ENCODE measurements at places on chromosomes 13 and 19.

- no peak for DNase-seq
Measured at GRCh38 chr13:51771418-51772104, 32.4 kb downstream of the DHRS12 start.

- DNase-seq, result no peak
Measured at GRCh38 chr19:10266706-10267105, 4.2 kb upstream of the ICAM1 start.

DNA sequence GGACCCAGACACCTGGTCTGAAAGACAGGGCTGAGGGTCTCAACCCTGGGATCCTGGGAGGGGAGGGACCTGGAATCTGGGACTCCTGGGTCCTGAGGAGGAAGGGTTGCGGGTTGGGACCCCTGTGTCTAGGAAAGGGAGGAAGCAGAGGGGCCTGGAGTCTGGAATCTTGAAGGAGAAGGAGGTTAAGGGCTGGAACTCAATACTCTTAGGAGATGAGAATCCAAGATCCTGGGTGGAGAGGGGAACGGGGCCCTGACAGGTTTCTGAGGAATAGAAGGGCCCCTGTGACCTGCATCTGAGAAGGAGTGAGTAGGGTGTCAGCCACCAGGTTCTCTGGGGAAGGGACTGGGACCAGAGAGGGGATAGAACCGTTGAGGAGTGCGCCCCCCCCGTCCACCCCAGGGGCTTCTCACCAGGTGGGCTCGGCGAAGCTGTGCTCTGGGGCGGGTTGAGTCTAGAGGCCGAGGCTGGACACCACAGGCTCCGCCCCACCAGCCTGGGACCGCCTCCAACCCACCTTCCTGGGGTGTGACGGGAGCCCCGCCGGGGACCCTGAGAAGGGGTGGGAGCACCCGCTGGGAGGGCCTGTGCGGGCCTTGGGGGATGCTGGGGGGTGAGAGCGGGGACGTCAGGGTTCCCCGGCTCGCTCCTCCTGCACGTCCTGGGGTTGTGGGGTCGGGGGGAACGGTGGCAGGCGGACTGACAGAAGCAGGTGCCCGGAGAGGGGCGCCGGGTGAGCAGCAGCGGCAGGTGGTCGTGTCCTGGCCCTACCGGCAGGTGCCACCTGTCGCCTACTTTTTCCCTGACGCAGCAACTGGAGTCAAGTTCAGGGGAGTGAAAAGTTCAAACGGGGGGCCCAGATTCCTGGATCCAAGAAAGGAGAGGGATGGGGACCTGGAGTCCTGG, at the start of gene MAMSTR:
MAMSTR (minus strand) TSS at position 463 of the 909 bp plus-strand sequence. CDS start 694 bp downstream, outside the sequence.
- no peak for DNase-seq

DNA sequence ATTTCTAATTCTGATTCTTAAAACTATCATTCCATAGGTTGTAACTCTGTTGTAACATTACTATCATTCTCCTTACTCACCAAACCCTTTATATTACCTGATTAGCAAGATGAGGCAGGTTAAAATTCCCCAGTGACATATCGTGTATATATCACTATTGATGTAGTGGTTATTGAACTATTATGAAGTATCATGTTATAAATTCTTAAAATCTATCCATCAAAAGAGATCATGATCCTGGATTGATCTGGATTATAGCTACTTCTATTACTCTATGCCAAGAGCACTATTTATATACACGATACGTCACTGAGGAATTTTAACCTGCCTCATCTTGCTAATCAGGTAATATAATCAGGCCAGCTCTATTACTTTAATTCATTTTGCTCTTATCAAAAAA, 533.9 kb downstream of the SLITRK6 start:
- DNase-seq, result no peak

- DNase-seq, result no peak
Measured at GRCh38 chr13:24763596-24764275, at the start of gene RNF17. TSS of gene RNF17 (plus strand) at chr13:24764169. CDS start at chr13:24764204, 35 bp downstream.

- DNase-seq, result no peak
Measured at GRCh38 chr13:50128428-50128931, 113.2 kb downstream of the KCNRG start.

DNA sequence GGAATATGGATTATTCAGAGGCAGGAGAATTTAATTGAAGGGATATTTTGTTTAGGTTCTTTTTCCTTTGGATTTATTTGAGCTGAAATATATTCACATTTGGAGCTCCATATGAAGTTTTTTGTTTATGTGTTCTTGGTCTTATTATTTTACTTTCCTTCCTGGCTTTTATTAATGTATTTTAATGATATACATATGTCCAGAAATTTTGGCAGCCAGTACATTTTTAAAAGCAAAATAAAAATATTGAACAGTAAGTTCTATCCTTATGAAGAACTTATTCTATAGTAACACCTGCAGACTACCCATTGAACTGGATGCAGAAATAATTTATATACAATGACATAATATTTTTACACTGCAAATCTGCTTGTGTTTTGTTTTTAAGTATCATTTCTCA, 323.6 kb downstream of the GPC6 start:
- no peak for DNase-seq

GRCh38 chr13:42592915-42593900, 19.3 kb downstream of the TNFSF11 start:
- DNase-seq, result no peak

- no peak for DNase-seq
Measured at GRCh38 chr19:38890686-38891085, 8.7 kb downstream of the SIRT2 start.

- DNase-seq, result no peak
Measured at GRCh38 chr13:98549728-98550317, 27.1 kb downstream of the STK24 start.

DNA sequence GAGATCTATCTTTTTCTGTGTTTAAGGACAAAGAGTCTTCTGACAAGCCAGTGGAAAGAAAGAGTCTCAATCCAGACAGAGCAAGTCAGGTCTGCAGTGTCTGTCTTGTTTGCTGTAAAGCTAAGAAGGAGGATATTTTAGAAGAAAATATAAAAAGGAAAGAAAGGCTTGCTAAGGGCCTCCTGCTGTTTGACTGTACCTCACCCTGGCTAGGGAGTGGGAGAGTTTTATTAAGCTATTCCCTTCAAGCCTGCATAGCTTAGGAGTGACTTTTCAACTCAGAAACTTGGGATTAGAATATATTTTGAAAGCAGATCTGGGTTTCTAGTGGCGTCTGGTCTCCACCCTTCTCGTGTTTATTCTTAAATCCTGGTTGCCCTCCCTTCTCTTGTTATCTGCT, 460.0 kb downstream of the COG6 start:
- DNase-seq, result no peak

DNA sequence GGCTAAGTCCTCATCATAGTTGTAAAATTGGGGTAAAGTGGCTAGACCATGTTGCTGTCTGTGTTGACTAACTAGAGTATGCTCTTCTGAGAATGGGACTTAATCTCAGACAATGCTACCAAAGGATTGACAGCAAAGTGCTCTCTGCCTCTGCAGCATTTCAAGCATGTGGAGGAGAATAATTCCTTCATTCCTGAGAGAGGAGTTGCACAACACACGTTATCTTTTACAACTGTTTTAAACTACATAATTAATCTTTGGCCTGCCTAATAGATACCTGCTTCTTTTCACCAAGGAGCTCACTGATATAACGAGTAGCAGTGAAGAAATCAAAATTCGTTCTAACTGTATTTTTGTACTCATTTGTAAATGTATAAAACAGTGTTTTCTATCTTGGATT, 2172.2 kb downstream of the PCDH9 start:
- no peak for DNase-seq

GRCh38 chr13:89822467-89822866, 1525.0 kb upstream of the MIR17HG start:
- no peak for DNase-seq

- DNase-seq, result no peak
Measured at GRCh38 chr13:47100214-47100853, 203.5 kb upstream of the HTR2A start.

- DNase-seq, result no peak
Measured at GRCh38 chr19:3725121-3725520, 16.9 kb downstream of the TJP3 start.

DNA sequence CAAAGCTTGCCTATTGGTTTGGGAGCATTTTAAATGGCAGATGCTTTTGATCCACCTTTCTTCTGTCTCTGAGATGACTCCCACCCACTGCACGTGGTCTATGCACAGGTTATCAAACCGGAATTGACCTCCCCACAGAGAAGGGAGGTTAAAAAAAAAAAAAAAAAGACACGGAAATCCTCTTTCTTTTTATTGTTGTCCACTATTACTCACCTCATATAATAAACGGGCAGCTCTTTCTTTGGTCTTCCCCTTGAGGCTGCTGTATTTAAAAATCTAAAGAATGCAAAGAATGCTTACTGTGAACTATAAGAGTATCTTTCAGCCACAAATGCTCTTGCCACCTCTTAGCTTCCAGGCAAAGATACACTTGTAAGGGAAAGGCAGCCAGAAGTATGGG, 329.7 kb downstream of the NDFIP2 start:
- no peak for DNase-seq

DNA sequence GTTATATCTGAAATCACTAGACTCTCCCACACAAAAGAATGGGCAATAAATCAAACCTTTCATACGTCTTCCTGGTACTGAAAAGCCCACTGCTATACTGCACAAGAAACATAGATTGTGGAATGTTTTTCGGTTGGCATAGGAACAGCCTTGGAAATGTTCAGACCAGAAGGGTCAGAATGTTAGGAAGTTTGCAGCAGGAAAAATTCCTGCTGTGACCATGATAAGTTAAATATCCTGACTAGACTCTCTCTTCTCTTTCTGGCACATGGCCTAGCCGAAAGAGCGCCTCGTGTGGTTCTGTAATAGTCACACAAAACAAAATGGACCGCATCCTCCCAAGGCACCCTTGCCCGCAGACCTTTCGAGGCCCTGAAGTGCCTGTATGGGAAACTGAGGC, 427.2 kb downstream of the COG6 start:
- DNase-seq, result no peak

GRCh38 chr19:46063201-46063600, 22.4 kb upstream of the IGFL4 start:
- DNase-seq, result no peak

DNA sequence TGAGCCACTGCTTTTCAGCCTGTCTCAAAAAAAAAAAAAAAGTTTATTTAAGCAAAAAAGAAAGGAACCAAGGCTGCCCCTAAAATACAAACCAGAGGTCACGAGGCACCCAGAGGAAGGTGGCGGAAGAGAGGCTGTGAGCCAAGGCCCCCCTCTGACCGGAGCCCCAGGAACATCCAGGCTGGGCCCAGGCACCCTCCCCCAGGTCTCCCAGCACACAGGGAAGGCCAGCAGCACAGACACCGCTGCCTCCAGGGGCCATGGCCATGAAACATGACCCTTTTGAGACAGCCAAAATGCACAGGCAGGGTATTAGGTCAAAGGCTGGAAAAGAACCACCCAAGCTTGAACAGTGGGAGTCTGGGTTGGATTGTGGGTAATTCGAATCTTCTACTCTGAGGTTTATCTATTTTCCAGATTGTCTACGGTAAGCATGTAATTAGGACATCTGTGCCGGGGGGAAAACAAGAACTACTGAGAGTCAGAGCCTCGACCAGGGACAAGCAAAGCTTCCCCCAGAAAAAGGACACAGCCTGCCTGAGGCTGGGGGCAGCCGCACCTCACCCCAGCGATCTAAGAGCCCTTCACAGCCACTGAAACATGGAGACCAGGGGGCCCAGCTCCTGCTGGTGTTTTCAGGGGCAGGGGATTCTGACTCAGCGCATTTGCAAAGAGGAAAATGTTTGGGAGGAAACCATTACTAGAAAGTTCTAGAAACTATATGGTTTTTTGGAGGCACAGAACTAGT, 8.4 kb downstream of the PEX11G start:
- no peak for DNase-seq

- no peak for DNase-seq
Measured at GRCh38 chr13:105272660-105273631, 1262.5 kb downstream of the EFNB2 start.

- no peak for DNase-seq
Measured at GRCh38 chr13:32059511-32059984, 28.0 kb downstream of the FRY start.

DNA sequence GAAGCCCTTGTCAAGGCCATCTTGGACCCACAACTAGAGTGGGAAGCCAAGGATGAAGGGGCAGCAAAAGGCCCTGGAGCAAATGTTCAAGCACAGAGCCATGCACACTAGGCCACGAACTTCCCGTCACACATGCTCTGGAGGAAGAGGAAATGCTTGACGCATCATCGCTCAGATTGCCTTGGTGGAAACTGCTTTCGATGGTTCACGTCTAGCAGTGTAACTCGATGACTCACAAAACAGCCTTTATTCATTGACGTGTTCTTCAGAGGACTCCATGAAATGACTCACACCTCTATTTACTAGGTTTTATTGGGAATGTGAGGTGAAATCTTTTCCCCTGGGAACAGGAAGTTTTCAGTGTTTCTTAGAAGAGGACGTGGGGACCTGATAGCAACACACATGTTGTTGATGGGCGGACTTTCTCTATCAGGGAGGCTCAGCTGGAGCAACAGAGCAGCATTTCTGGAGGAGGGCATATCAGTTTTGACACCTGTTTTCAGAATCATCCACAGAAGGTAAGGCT, 79.8 kb upstream of the FLT1 start:
- no peak for DNase-seq

DNA sequence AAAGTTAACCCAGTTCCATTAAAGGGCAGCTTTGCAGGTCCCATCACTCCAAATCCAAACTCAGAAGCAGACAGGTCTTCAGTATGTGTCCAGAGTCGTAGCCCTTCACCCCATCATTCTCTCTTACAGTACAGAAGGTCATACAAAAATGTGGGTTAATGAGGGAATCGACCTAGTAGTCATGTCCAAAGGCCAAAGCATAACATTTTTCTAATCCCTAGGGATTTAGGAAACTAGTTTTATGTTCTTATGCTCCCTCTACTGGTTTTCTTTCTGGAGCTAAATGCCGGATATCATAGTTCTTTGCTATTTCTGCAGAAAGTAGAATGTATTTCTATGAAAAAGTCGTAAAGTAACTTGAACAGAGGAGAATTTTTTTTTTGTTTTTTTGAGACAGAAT, 72.2 kb downstream of the DHRS12 start:
- no peak for DNase-seq

DNA sequence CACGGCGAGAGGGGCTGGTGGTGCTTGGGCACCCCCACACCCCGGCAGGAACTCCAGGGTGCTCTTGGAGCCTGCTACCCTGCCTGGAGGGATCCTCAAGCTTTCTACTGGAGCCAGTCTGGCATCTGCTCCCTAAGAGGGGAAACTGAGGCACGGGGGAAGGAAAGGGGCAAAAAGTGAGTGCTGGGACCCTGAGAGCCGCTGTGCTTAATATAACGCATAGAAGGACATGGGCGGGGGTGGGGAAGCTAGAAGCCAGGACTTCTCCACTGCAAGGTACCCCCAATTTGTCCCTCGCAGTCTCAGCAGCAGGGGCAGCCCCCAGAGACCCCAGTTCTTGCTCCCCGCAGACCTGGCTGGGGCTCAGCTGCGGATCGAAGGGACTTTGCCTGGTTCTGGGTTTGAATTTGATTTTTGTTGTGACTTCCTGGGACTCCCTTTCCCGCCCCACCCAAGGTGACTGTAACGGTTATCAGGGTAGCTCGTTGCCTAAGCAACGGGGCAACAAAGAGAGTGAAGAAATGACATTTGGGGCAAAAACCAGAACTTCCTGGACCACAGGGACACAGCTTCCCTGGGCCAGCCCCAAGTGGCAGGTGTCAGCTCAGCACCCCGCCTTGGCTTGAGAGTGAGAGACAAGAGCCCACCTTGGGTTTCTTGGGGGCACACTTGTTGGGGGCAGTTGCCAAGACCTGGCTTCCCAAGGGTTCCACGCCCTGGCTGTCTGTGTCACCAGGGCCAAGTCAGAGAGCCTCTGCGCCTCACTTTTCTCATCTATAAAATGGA, 638 bp downstream of the ADGRE5 start:
- no peak for DNase-seq

Measured in stimulated activated CD8-positive, alpha-beta memory T cell treated with anti-CD3 and anti-CD28 coated beads, Interleukin-2, amount 100 ng/mL, for 48 hours (primary cell).